ENCODE measurements at places on chromosomes 4 and X. TPM values are rescaled to one million over a fixed set of nuclear protein-coding genes. Genes with fewer than 3 reads are reported as not detected.

DNA sequence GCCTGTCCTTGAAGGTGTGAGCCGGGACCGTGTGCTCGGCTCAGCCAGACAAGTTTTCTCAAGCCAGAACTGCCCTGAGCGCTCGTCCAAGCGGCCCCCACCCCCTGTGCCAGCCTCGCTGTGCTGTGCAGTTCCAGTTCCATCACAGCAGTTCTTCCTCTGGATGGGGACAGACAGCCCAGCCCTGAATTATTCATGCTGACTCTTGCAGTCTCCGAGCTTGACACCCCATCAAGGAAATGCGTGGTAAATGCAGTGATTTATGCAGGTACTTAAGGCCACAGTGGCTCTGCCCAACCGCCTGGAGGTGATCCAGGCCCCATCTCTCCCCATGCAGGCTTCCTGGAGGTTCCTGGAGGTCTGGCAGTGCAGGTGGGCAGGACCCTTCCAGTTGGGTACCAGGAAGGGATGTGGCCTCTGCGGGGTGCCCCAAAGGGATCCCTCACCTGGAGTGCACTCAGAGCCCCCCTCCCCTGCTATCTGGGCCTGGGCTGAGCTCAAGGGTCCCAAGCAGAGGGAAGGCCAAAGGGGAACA, 44.8 kb upstream of the HMX1 start:
- no peak for DNase-seq

DNA sequence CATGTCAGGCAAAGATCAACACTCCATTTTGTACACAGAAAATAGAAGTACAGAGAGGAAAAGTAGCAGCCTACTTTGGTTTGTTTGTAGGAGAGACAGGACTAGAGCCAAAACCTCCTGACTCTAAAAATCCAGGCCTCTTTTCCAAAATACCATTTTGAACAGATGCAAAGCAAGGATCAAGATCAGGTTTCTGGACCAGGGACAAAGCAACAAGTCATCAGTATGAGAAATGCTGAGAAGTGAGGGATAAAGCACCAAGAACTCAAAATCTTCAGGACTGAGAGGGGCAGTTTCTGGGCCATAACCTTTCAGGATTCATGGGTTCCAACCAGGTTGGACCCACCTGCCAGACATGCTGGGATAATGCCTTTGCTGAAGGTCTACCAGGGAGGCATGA, 36.6 kb upstream of the MBTPS2 start:
- DNase-seq = no peak

- DNase-seq = no peak
Observed at GRCh38 chr4:159232465-159233106, 129.7 kb downstream of the RAPGEF2 start.

DNA sequence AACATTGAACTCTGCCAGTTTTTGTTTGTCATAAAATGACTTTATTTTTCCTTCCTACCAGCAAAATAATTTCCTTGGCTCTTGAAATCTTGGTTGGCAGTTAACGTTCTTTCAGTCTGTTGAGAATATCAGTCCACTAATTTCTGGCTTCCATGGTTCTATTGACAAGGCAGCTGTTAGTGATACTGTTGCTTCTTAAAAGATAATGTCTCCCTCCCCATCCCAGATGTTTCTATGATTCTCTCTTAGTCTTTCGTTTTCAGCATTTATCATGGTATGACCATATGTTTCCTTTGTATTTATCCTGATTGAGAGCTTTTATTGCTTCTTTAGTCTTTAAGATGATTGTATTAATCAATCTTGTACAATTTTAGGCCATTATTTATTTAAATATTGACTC, 81.1 kb upstream of the STK26 start:
- no peak for DNase-seq

DNA sequence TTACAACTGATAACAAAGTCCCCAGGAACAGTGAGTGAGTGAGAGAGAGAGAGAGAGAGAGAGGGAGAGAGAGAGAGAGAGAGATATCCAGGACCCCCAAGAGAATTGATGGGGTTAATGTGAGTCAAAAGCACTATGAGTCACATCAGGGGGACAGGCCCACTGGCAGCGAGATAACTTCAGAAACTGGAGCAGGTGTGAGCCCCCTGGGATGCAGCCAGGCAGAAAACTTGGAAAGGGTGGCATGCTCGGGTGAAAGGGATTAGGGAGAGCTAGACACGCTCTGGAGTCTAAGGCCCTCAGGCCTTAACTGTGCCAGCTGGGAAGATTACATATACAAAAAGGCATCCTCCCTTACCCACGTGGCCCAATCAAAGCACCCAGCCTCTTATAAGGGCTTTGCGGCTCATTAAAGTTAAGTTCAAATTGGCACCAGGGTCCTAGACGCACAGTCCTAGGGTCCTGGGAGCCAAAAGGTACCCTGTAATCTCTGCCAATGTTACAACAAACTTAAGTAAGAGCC, 841 bp downstream of the ACOT9 start:
- no peak for DNase-seq

GRCh38 chrX:41377624-41378023, 43.7 kb downstream of the DDX3X start:
- no peak for DNase-seq

- DNase-seq = no peak
Observed at GRCh38 chr4:108094923-108095482, 73.7 kb downstream of the LEF1 start.

DNA sequence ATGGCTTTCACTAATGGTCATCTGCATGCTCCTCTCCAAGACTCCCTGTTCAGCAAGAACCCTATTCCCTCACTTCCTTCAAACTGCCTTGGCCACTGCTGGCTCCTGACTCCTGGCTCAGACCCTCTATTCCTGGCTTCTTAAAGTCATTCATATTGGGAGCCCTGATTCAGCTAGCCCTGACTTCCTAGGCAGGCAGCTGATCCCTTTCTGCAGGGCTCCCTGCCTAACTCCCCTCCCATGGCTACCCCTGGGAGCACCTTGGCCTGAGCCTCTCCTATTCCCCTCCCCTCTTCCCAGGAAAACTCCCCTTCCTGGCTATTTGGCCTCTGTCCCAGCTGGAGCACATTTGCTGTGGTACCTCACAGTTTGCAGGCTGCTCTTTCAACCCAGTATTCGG, 154.9 kb upstream of the PJA1 start:
- no peak for DNase-seq

DNA sequence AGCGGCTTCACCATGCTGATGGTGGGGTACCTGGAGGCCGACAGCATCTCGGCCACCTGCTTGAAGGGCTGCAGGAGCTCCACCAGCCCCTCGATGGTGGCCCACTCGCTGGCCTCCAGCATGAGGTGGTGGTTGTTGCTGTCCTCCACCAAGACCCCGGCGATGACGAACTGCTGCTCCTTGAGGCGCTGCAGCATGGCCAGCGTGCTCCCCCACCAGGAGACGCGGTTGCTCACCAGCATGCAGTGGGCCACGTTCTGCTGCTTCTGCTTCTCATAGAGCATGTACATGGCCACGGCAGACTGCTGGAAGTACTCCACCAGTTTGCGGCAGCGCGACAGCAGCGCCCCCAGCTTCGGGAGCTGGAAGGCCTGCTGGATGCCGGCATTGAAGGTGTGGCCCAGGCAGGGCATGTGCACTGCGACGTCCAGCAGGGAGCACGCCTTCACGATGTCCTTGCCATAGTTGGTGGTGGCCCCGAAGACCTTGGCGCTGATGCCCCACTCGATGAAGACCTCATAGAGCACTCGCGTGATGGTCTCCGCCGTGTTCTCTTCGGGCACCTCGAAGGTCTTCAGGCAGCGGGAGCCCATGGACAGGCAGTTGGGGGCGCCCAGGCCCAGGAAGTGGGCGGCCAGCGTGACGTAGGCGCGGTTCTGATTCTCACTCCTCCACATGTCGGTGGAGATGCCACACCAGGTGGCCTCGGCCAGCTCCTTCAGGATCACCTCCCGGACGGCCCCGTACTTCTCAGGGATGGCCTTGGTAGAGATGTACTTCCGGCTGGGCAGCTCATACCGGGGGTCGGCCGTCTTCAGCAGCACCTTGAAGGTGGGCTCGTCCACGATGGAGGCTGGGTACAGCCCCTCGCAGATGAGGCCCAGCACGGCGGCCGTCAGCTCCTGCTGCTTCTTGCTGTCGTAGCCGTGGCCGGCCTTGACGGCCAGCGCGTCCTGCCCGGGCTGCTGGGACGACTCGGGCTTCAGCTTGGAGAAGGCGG, 11.0 kb downstream of the DHRSX start:
- no peak for DNase-seq

- no peak for DNase-seq
Observed at GRCh38 chr4:70437197-70437596, 34.8 kb upstream of the MUC7 start.

GRCh38 chr4:188220006-188220405, 80.8 kb downstream of the TRIML1 start:
- no peak for DNase-seq

DNA sequence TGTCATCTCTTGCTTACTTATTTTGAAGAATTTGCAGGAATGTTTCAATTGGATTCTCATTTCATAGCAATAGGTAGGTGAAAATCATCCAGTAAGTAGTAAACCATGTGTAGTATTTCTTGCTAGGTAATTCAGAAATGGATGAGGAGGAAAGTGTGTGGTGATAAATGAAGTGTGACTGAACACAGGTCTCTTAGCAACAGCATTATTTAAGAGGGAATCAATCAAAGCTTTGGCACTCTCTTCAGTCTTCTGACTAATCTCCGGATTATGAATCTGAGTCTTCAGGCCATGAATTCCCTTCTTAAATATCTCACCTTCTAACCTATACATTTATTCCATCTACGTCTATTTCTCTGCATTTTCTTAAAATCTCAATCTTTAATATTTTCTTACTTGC, 55.8 kb upstream of the ARHGAP24 start:
- DNase-seq = no peak

- peak; percentile 85 for DNase-seq
Observed at GRCh38 chr4:100093091-100093866, 97.0 kb downstream of the DDIT4L start.

GRCh38 chrX:109739625-109740432, 6.8 kb upstream of the ACSL4 start:
- no peak for DNase-seq

DNA sequence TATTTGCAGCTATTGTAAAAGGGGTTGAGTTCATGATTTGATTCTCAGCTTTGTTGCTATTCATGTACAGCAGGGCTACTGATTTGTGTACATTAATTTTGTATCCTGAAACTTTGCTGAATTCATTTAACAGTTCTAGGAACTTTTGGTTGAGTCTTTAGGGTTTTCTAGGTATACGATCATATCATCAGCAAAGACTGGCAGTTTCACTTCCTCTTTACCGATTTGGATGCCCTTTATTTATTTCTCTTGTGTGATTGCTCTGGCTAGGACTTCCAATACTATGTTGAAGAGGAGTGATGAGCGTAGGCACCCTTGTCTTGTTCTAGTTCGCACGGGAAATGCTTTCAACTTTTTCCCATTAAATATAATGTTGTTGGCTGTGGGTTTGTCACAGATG, 48.1 kb downstream of the NPY1R start:
- DNase-seq = no peak

DNA sequence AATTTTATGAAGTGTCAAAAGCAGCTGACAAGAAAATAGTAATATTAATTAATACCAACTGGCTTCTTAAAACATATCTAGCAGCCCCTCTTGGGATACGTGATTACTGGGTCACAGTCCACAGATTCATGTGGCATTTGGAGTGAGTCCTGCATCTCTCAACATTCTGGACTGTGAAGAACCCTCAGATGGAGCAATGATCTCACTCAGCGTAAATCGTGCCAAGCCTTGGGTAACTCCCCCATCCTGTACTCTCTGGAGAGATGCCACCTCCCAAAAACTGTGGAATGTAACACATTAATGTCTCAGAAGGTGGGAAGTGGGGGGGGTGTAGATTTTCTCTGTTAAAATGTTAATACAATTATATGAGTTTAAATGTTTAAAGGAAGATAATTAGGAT, 118.2 kb upstream of the IQCM start:
- no peak for DNase-seq

GRCh38 chr4:168167714-168168284, 75.5 kb downstream of the ANXA10 start:
- no peak for DNase-seq

GRCh38 chrX:132740316-132741123, 217.9 kb downstream of the HS6ST2 start:
- DNase-seq = no peak

GRCh38 chrX:42930071-42930470, 152.1 kb upstream of the PPP1R2C start:
- no peak for DNase-seq

DNA sequence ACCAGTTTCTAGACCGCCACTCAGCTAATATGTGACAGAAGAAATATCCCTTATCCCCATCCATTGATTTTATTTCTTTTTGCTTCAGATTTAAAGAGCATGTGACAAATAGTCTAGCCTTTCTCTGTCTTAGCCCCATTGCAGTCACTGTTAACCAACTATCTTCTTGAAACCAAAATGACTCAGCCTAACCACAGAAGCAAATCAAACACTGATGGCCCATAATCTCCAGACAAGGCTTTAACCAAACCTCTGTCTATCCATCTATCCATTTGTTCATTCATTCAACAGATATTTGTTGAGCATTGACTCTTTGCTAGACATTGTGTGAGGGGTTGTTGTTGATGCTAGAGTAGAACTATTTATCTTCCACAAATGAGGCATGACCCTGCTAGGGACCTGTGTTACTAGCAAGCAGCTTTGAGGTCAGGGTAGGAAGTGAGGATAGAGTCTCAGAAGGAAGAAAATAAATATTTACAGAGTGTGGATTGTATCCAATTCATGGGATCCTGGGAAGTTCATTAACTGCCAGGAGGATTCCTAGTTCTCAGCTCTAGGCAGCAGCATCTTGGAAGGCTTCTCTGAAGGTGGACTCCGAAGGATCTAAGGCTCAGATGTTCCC, 22.5 kb downstream of the HNRNPH2 start:
- DNase-seq = no peak

- no peak for DNase-seq
Observed at GRCh38 chr4:94976371-94977011, 218.7 kb downstream of the BMPR1B start.

- no peak for DNase-seq
Observed at GRCh38 chr4:128812442-128813235, 3.1 kb downstream of the JADE1 start.

- DNase-seq = peak; percentile 20
Observed at GRCh38 chrX:102934624-102935023, 2.4 kb upstream of the RAB40AL start.

DNA sequence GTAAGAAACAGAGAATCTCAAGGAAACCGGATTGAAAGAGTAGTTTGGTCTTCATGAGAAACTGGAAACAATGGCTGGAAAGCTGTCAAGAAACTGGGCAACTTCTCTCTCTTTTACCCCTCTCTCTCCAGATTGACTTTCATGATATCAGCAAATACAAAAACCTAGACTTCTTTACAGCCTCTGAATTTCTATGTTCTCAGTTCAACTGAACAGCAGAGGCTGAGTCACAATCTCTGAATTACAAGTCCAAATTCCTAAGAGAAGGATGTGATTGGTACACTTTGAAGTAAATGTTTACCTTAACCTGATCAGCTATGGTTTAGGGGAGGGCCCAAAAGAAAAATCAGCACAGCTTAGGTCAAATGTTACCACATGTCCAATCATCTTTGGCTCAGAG, 974.9 kb downstream of the RPA4 start:
- no peak for DNase-seq

GRCh38 chrX:14032406-14032805, 2.7 kb upstream of the GEMIN8 start:
- DNase-seq = peak; percentile 71

Gene PCSK1N
- 0.32 TPM for polyA plus RNA-seq

Gene SERTM2
- not detected for polyA plus RNA-seq

Gene LARP7
- 29.2 TPM for polyA plus RNA-seq

Gene ART3
- polyA plus RNA-seq = not detected

Gene RHOXF2
- polyA plus RNA-seq = not detected

Gene FREM3
- not detected for polyA plus RNA-seq

Gene ADGRL3
- not detected for polyA plus RNA-seq

Gene CD38
- 133 TPM for polyA plus RNA-seq

Gene RPA4
- not detected for polyA plus RNA-seq

Gene MOSPD2
- polyA plus RNA-seq = 5.4 TPM

Gene ANXA10
- not detected for polyA plus RNA-seq

Gene GPM6B
- 1.4 TPM for polyA plus RNA-seq

Gene SMIM10L2A
- 0.17 TPM for polyA plus RNA-seq

Data from immature natural killer cell (primary cell).